ENCODE measurements at places on chromosomes 5 and 9. TPM values are rescaled to one million over a fixed set of nuclear protein-coding genes. Genes with fewer than 3 reads are reported as not detected.

SERINC5 gene
- total RNA-seq = 11.8 TPM

SLIT3 gene
- 61.9 TPM for total RNA-seq

HBEGF gene
- 9.5 TPM for total RNA-seq

PCDHGA10 gene
- total RNA-seq = 11.1 TPM

KCNV2 gene
- total RNA-seq = not detected

OR13C4 gene
- total RNA-seq = not detected

GLRA1 gene
- not detected for total RNA-seq

C6 gene
- total RNA-seq = not detected

SPARC gene
- total RNA-seq = 5,563 TPM

DMRT3 gene
- not detected for total RNA-seq

TCF7 gene
- total RNA-seq = 1.4 TPM

RELL2 gene
- total RNA-seq = 3.8 TPM

ANKRD33B gene
- total RNA-seq = 1.5 TPM

ASPN gene
- 6.3 TPM for total RNA-seq

TIMD4 gene
- not detected for total RNA-seq

INSL4 gene
- not detected for total RNA-seq

ADAMTS16 gene
- total RNA-seq = 0.13 TPM

DNA sequence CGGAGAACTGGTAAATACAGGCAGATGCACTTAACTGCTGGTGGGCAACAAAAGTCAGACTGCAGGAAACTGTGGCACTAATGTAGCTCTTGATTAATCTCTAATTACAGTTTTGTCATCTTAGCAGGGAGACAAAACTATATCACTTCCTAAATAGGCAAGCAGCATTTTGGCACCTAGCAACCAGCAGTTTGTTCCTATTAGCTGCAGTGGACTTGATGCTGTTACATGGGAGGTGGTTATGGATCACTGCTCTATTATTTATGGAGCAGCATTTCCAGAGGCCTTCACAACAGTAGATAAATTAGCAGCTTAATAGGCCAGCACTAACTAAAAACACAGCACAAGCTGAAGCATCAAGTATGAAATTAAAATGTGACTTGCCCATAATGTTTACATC lies 518.3 kb upstream of the ITGA1 start:
- no peak for DNase-seq

DNA sequence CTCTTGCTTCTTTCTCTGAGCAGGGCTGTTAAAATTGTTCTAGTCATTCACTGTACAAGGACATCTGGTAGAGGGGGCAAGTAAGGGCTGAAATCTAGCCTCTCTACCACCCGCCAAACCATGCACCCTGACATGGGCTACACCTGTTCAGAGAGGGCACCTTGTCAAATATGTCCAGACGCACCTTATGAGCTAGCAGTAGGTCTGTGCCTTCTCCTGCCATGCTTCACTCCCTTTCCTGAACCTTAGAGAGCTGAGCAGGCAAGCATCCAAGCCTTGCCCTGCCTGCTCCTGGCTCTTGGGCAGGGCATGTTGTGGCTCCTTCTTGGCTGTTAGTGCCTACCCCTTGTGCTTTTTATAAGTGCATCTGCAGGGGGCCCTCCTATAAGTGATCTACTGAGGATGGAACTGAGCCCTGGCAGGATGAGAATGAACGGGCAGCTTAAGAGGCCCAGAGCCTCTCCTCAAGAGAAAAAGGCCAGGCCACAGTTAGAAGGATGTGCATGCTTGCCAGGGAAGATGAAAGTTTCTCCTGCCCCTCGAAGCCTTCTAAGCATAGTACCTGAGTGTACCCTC lies 3.8 kb upstream of the NEUROG1 start:
- no peak for DNase-seq

DNA sequence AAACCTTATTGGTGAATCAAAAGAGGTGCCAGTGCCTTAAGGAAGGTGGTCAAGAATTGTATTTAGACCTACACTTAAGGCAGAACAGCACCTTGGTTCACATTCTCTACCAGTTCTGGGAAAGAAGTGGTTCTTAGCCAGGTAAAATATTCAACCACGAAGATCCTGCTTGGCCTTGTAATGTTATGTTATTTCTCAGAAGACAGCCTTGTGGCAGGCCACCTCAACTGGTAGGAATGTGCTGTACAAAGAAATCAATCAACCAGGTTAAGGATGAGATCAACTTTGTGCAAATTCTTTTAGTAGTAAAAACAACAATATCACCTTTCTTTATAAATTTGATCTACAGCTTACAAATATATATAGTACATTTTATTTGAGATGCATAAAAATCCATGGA lies 246.8 kb downstream of the ARRDC3 start:
- DNase-seq = no peak

GRCh38 chr5:32413466-32414263 lies 30.9 kb downstream of the ZFR start:
- DNase-seq = no peak

- no peak for DNase-seq
Measured at GRCh38 chr9:1474671-1475070, 424.5 kb downstream of the DMRT2 start.

- no peak for DNase-seq
Measured at GRCh38 chr9:133443248-133443647, 16.5 kb upstream of the CACFD1 start.

- no peak for DNase-seq
Measured at GRCh38 chr9:3398232-3398648, 127.6 kb downstream of the RFX3 start.

DNA sequence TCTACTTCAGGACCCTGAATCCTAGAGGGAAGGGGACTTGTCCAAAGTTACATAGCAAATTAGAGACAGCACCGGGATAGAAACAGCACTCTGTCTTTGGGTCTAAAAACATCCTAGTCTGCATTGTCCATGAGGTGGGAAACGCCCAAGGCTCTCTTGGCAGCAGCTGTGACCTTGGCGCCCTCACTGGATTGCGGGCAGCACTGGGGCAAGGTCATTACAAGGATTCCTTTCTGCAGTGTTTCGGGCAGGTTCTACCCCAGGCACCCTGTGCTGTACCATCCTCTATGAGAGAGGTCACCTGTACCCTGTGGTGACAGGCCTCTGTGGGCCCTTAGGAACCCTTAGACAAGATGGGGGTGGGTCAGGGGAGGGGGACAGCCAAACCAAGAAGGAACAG lies 8.6 kb downstream of the CD74 start:
- DNase-seq = no peak

DNA sequence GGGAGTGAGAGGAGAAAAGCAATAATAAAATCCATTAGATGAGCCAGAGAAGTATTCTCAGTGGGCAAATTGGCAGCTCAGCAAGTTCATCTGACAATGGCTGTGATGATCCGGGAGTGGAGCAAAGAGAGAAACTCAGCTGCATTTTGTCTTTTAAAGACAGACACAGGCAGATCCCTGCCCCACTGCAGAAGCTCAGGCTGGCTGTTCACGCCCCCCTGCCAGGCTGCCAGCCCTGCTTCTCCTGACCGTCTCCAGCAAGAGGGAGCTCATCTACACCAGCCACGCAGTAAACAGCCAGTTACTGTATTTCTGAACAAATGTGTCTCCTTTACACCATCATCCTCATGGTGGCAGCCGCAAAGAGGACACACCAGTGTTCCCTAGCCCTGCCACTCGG lies 114.3 kb upstream of the SARDH start:
- DNase-seq = no peak

- peak; percentile 53 for DNase-seq
Measured at GRCh38 chr9:26163931-26164330, 485.7 kb upstream of the TUSC1 start.

- DNase-seq = no peak
Measured at GRCh38 chr9:28190981-28191380, 617.7 kb upstream of the C9orf72 start.

DNA sequence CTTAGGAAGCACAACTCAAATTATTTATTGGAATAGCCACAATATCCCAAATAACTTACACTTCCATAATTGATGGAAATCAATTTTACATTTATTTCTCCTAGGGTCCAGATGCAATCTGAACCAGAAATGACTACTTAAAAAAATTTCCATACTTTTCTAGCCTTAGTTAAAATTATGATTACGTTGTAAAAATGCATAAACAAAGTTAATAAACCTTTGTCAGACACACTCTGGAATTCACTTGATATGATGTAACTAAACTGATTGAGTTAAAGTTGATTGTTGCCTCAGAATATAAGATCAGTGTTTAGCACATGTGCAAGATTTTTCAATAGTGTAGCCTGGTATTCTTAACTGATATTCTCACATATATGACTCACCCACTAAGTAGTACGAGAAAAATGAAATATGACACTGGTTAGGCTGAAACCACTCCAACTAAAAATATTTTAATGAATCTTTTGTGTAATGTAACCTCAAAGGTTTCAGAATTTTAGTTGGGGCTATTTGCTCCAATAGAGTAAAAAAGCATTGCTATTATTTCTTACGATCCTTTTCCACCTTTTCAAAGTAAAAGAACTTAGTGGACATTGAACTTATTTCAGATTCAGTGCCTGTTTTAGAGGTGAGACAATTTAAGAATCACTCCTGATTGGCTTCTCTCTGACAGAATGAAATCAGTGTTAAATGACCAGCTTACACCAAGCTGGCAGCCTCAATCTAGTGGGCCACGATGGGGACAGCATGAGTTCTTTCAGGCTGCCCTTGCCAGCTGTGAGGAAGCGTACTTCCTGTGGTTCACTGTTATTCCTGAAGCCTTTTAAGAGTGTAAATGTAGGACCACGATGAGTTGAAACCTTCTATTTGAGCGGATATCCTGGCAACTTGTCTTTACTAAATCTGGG lies 277.2 kb upstream of the CDH9 start:
- DNase-seq = peak; percentile 54

DNA sequence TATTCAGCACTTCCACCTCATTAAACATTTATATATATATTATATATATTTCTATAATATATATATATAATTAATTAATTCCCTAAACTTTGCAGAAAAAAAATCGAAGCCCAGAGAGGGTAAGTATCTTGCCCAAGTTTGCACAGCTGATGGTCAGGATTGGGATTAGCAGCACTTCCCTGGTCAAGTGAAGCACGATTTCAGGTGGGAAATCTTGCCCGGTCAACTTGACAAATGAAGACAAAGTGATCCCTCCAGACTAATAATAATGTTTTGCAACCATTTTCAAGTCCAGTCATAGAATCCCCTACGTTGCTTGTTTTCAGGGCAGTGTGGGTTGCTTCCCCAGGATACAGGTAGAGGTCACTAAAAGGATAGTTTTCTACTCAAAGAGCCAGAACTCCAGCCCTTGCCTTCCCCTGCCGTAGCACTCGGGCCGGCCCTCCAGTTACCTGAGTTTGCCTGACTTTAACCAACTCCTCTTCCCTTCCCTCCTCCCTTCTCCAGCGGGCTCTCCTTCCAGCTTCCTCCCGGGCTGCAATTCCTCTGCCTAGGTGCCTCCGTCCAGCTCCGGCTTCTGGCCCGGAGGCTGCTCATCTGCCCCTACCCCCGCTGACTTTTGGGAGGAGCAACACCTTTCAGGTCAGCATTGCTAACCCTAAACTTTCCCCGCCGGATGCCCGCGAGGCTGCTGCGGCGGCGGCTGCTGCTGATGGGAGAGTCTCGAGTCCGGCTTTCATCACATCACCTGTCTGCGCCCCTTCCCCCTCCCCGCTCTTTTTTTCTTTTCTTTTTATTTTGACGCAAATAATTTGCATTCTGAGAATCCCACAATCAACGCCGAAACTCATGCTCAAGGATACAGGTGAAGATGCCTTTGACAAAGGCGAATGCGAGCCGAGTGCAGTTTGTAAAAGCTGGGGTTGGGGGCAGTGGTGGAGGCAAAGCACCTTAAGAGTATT lies 930 bp downstream of the PRLR start:
- peak; percentile 10 for DNase-seq

GRCh38 chr5:157801-158200 lies 33.5 kb upstream of the LRRC14B start:
- no peak for DNase-seq

GRCh38 chr9:89779405-89780203 lies 174.8 kb downstream of the GADD45G start:
- DNase-seq = peak; percentile 20

DNA sequence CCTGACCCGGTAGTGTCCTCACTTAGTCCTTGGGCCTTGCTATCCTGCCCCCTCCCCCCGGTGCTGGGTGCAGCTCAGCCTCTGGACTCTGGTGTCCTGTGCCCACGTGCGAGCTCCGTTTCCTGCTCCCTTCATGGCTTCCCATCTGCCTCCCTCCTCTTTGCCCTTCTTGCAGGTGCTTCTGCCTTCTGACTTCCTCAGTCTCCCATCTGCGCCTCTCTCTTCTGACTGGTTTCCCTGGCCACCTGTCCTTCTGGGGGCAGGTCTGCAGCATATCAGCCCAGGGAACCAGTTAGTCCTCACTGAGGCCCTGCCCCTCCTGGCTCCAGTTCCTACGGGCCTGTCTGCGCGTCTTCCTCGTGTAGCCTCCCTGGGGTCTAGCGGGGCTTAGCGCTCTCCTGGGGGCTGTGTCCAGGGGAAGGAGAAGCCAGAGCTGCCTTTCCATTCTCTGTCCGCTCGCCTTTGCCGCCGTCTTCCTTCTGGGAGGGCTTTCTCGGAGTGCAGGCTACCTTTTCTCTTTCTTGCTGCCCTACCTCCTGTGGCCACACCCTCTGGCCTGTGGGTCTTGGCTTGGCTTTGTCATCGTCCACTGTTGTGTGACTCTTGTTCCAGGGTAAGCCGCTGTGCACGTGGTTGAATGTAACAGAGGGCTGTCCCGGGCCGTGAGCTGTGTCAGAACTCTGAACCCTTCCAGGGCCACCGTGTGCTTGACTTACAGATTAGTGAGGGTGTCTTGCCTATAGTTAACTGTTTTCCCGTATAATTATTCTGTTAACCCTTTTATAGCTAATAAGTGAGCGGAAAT lies 51.8 kb downstream of the EHMT1 start:
- peak; percentile 60 for DNase-seq

GRCh38 chr9:84835745-84836144 lies 166.2 kb downstream of the NTRK2 start:
- no peak for DNase-seq

GRCh38 chr5:177133096-177133852 lies at the start of gene NSD1:
NSD1 (plus strand) TSS chr5:177133773; CDS start chr5:177135104, 1,331 bp downstream.
- peak; percentile 86 for DNase-seq

DNA sequence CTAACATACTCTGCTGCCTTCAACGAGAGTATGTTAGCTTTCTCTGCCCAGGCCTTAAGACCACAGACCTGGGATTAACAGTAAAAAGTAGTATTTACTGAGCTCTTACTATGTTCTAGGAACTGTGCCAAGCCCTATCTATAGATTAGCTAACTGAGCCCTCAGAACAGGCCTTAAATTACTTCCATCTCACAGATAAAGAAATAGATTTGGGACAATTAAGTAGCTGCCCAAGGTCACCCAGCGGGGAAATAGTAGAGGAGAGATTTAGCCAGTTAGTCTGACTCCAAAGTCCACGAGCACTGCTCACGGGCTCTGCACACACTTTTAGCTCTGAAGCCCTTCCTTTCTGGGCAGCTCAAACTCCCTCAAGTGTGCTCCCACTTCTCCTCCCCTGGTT lies 64.5 kb upstream of the EQTN start:
- no peak for DNase-seq

- DNase-seq = no peak
Measured at GRCh38 chr9:88829276-88829675, 162.0 kb upstream of the S1PR3 start.

- no peak for DNase-seq
Measured at GRCh38 chr5:135448791-135449507, 1.8 kb upstream of the DCANP1 start.

- DNase-seq = no peak
Measured at GRCh38 chr9:95966306-95966705, 90.8 kb downstream of the ERCC6L2 start.

GRCh38 chr9:1532171-1532570 lies 482.0 kb downstream of the DMRT2 start:
- DNase-seq = no peak

GRCh38 chr5:96072138-96072790 lies 110.6 kb upstream of the ELL2 start:
- DNase-seq = no peak

GRCh38 chr9:14245901-14246525 lies 67.9 kb downstream of the NFIB start:
- DNase-seq = peak; percentile 63

- no peak for DNase-seq
Measured at GRCh38 chr5:178993236-178993765, 1.8 kb downstream of the GRM6 start.

Data from GM23248 (cell line).